CD4-positive, alpha-beta T cell treated with Interferon alpha-2 for 1 hour (primary cell): ENCODE measurements at places on chromosomes 2 and 18.

DNA sequence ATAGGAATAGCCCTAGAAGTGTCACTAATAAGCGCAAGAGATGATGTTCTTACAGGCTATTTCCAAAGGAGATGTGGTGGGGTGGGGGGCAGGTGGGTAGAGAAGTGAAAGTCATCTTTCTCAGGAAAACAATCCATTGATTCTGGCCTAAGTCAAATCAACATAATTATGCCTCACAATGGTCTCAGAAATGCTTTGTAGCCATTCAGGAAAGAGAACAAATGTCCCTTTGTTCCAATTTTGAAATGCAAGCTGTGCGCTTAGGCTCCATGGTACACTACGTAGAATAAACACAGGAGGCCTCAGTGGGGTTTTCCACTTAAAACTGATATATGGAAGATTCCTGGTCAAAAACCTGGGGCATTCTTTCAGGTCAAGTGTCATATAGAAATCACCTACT is 529.9 kb upstream of the KLHL29 start:
- DNase-seq: no peak

GRCh38 chr2:128644718-128645256 is 326.1 kb upstream of the HS6ST1 start:
- no peak for DNase-seq

GRCh38 chr2:15127301-15127700 is 433.8 kb downstream of the NBAS start:
- no peak for DNase-seq

- no peak for DNase-seq
Measured at GRCh38 chr2:70832386-70832785, 3.2 kb downstream of the CD207 start.

DNA sequence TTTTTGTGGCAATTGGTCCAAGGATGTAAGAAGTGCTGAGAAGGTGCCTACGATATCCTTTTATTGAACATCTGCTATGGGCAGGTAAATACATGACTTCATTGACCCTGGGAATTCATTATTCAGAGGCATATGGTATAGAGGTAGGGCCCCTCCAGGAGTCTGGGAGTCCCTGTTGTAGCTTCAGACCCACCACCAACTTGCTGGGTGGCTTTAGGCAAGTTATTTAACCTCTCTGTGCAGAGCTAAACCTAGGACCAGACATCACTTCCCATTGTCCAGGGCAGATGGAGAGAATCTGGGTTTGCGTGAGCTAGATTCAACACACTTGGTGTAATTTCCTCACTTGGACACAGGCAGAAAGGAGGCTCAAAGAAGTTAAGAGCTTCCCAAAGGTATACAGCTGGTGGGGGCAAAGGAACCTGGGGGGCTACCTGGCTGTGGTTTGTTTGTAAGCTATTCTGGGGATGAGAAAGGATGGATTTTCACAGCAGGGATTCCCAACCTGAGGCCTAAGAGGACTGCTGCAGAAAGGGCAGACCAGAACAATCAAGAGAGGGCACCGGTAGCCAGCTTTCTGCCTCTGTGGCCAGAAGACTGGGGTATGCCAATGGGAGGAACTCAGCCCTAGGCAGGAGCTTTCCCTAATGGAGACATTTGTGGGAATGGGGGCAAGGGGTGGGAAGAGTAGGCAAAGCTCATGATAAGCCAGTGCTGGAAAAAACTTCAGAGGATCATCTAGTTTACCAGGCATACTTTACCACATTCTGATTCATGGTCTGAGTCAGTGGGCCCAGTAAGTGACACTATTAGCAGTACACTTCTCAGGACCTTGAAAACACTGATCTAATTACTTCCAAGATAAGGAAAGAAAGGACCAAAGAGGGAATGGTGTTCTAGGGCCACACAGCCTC is 102.7 kb upstream of the SMAD2 start:
- no peak for DNase-seq
